ENCODE measurements at places on chromosomes 16 and 17. TPM values are rescaled to one million over a fixed set of nuclear protein-coding genes. Genes with fewer than 3 reads are reported as not detected.

Gene PIK3R6
- not detected for total RNA-seq

GRCh38 chr16:12664164-12664733 is 139.4 kb downstream of the CPPED1 start:
- no peak for DNase-seq

DNA sequence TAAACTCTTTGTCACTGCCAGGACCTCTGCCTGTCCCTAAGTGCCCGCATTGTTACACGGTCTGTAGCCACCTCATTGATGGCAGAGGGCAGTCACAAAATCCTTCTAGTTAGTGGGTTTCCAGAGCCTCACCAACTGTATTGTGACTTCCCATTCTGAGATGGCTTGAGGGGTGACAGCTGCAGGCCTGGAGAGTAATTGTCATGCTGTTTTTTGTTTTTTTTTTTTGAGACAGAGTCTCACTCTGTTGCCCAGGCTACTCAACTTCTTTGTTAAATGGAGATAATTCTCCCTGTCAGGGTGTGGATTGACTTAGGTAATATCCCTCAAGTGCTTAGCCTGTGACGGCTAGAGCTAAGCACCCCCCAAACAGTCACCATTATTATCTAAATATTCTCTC is 77.9 kb downstream of the SDR42E1 start:
- DNase-seq, result no peak

DNA sequence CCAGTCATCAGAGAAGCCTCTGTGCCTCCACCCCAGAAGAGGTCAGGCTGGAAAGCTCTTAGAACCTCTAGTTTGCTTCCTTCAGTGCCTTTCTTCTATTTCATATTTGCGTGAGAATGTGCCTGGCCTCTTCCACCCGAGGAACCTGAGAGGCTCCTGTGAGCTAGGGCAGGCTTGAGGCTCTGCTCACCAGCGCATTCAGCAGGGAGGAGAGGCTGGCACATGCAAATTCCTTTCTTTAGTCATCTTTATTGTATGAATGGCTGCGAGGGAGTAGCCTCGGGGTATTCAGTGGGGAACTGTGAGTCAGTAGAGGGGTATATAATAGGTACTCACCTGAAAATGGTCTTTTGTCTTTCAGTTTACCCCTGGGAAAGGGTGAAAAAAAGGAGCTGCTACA is 268.3 kb downstream of the ABCC12 start:
- peak; percentile 71 for DNase-seq

GRCh38 chr17:67136191-67137025 is 92.1 kb downstream of the CACNG1 start:
- DNase-seq, result no peak

DNA sequence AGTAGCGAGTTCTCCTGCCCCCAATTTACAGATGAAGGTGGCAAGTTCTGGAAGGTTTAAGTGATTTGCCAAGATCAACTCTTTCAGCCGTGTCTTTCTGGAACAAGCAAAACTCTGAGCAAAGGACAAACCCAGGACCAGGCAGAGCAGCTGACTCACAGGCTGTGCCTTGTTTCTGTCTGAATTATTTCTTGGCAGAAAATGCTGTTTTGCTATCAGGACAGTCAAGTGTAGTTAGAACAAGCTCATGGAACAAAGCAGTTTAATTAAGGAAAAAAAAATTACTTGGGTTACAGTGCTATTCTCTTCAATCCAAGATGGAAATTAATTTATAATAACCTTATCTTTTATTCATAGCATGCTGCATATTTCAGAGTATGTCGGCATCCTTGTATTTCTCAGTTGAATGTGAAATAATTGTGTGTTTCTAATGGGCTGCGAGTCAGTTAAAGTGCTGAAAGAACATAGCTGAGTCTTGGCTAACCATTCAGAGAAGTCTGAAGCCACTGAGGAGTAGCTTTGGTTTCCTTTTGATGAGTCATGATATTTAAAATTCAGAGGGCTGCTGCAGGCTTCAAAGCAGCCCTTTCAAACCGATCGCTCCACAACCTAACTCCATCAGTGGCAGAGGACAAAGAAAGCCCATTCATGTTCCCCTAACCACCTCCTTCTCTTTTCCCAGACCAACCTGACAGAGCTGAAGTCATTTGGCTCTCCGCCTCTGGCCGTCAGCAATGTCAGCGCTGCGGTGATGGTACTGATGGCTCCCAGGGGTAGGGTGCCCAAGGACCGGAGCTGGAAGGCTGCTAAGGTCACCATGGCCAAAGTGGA is 143.7 kb downstream of the ZNF18 start:
- peak; percentile 41 for DNase-seq

Gene B9D1
- 42.5 TPM for total RNA-seq

DNA sequence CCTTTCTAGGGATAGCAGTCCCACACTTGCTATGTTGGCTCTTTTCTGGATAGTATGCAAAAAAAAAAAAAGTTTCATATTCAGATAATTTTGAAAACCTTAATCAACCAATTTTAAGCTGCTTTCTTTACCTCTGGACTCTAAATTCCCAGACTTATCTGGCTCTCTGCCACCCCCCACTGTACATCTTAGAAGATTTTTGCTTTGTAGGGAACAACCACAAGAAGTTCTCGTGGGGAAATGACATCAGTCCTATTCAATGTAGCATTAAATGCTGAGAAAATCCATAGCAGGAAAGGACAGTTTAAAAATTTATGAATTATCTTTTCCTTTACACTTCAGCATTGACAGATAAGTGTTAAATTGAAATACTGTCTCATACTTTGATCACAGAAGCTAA is 562.7 kb upstream of the HSBP1 start:
- DNase-seq, result no peak

DNA sequence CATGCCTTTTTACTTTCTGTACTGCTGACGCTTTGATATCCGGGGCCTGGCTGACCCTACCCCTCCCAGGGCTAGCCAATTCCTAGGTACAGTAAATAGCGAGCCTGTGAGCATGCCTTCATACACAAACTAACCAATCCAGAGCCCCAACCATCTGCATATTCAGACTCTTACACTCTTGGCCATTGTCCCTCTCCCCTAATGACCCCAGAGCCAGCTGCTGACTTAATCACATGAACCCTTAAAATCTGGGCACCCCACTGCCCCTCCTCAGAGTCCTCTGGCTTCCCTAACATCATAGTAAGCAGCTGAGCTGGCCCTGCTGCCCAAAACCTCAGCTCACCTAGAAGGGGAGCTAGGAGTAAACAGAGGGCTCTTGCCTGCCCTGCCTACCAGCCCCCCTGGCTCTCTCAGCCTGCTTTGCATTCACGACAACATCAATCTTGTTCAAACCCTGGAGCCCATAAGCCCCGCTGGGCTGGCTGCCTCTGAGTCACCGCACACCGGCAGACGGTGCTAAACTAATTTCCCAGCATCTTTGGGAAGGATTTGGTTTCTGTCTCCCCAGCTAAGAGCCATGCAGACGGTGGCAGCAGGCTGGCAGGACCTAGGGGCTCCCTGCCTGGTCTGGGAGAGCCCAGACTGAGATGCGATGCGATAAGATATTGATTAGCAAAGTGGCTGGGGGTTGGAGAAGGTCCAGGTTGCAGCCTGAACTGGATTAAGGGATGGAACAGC is 63.2 kb downstream of the CLEC19A start:
- peak; percentile 54 for DNase-seq

DNA sequence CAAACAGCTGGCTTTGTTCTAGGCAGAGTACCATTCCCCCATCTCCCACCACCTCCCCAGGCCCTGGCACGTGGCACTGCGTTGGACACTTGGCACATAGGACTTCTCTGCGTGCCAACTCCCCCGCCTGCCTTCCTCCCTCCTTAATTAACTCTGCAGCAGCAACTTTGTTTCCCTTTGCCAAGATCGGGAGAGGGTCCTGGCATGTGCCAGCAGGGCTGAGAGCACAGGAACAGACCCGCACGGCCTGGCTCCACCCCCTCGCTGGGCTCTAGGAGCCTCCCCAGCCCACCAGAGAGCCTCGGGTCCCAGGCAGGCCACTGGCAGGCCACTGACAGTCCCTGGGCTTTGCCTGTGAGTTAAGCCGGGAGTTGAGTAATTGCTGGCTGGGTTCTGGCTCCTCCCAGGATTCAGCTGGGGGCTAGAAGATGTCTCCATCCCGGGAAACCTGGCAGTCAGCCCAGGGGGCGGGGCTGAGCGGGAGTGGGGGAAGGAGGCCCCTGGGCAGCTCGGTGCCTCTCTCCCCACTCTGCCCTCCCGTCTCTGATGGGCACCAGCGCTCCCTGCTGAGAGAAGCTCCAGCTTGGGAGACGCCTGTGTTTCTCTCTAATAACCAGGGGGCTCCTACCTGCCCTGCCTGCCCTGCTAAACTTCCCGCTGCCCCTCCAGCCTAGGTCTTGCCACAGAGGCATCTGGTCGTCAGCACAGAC is 224.0 kb upstream of the TNRC6C start:
- peak; percentile 73 for DNase-seq

Gene DOC2B
- 8.5 TPM for total RNA-seq

GRCh38 chr17:10332515-10332914 is 40.3 kb downstream of the MYH13 start:
- DNase-seq, result no peak

Data from Daoy (cell line).